ENCODE measurements at places on chromosomes 5 and 9.

DNA sequence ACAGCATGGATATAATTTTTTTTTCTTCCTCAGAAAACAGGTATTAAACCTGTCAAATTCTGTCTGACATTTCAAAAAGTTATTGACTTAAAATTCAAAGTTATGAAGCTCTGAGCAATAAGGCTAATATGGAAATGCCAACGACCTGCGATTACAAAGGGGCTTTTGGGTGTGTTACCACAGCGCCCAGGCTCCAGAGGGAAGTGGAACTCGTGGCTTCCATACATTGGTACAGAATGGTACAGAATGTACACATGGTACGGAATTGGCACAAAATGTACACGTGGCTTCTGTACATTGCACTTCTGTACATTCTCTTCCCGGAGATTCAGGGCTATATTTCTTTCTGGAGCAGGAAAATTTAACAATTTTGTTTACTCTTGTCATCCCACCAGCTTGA, 225.1 kb upstream of the TBCA start:
- DNase-seq: no peak

DNA sequence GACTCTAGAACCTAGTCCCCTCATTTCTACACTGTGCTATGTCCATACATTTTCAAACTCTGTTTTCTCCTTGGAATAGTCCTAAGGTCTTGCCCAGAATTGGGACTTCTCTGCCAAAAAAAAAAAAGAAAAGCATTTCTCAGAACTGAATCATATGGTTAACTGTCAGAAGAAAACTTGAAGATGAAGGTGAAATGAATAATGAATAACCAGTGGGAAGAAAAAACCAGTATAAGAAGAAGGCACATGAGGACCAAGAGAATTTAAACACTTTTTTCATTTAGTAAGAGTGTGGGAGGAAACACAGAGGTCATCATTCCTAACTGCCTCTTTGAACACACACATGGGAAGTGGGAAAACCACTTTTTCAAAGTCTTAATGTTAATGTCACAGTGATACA, 197.7 kb downstream of the PRELID2 start:
- no peak for DNase-seq

GRCh38 chr5:107687937-107688336, 17.2 kb upstream of the EFNA5 start:
- no peak for DNase-seq

- DNase-seq: no peak
Observed at GRCh38 chr5:127757576-127757975, 54.4 kb downstream of the CCDC192 start.

DNA sequence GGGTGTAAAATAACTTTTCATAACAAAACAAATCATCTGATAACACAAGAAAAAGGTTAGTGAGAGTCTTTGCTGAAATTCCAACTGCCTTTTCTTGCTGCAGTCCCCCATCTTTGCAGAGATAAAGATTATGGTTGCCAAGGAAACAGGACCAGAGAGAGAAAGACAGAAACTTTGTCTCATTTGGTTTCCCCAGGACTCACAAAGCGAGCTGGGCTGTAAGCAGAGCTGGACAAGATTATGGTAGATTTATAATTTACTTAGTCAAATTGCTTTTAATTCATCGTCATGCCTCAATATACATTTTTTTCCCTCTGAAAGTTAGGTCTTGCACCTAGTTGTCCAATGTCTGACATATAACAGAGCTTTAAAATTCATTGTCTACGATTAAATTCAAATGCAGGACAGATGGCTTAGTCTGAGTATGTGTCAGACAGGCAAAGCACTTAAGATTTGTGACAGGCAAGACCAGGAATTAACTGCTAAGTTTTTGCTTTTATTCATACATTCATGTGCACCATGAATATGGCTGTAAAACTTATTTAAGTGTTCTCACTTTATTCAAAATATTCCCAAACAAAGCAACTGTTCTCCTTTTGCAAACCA, 17.4 kb downstream of the ENC1 start:
- no peak for DNase-seq

GRCh38 chr9:113790093-113790492, 86.0 kb upstream of the ZNF618 start:
- DNase-seq: no peak

GRCh38 chr9:3285365-3286161, 240.2 kb downstream of the RFX3 start:
- no peak for DNase-seq

- DNase-seq: no peak
Observed at GRCh38 chr5:160651692-160652645, 200.0 kb downstream of the ATP10B start.

- DNase-seq: no peak
Observed at GRCh38 chr5:145463634-145464033, 371.5 kb downstream of the PRELID2 start.

DNA sequence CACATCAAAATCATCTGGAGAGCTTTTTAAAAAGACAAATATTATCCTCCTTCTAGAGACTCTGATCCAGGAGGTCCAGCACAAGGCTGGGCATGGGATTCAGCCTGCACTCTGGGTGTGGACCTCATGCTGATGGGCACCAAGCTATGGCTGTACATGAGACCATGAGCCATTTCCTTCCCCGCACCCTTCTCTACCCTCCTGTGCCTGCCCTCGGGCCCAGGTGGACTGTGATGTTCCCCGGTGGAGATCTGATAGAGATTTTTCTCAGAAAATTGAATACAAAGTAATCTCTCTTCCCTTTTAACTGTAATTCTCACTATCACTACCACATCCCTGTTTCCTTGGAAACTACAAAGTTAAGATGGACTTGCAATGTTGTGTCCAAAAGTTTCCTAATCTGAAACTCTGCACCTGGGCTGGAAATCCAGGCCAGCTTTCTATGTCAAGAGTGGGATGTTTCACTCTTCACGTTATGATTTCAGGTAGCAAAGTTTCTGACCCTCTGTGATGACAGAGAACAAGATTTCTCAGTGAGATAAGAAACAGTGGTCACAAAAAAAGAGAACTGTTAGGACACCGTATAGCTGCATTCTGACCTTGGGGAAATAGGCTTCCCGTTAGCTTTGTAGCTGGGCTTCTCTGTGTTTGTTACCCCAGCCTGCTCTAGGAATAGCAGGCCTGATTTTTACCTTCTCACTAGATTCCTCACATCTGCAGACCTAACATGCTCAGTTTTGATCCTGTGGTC, 11.5 kb downstream of the SFXN1 start:
- DNase-seq: no peak

GRCh38 chr5:83071286-83072051, 5.7 kb downstream of the TMEM167A start:
- DNase-seq: no peak

DNA sequence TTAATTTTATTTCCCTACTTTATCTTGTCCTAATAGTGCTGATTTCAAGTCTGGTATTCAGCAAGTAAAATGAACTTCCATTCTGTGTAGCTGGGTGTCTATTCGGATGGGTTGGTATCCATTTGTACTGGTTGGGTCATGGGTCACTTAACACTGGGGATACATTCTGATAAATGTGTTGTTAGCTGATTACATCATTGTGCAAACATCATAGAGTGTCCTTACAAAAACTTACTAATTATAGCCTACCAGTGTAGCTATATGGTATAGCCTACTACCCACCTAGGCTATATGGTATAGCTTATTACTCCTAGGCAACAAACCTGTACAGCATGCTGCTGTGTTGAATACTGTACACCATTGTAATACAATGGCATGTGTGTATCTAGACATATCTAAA, 1373.7 kb upstream of the DMAC1 start:
- no peak for DNase-seq

DNA sequence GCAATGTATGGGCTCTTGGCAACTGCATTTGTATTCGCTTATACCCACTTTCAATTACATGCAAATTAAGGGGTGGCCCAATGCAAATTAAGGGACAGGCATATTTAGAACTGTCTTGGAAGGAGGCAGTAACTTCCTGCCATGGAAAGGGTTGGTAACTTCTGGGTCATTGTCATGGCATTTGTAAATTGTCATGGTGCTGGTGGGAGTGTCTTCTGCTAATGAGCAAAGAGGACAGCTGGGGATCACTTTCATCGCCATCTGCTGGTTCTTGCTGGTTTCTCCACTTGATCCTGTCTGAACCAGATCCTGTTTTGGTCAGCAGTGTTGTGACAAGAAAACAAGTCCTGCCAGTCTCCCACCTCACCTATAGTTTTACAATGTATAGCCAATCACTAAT, 23.3 kb upstream of the UGT3A2 start:
- peak; percentile 31 for DNase-seq

GRCh38 chr5:113250341-113250953, 184.3 kb downstream of the TSSK1B start:
- no peak for DNase-seq

GRCh38 chr9:20191228-20191840, 402.5 kb upstream of the SLC24A2 start:
- no peak for DNase-seq

GRCh38 chr9:127112735-127113161, 9.7 kb downstream of the ANGPTL2 start:
- DNase-seq: no peak

- no peak for DNase-seq
Observed at GRCh38 chr9:24382566-24382965, 163.1 kb downstream of the IZUMO3 start.

- no peak for DNase-seq
Observed at GRCh38 chr5:128896675-128897074, 68.6 kb upstream of the SLC27A6 start.

DNA sequence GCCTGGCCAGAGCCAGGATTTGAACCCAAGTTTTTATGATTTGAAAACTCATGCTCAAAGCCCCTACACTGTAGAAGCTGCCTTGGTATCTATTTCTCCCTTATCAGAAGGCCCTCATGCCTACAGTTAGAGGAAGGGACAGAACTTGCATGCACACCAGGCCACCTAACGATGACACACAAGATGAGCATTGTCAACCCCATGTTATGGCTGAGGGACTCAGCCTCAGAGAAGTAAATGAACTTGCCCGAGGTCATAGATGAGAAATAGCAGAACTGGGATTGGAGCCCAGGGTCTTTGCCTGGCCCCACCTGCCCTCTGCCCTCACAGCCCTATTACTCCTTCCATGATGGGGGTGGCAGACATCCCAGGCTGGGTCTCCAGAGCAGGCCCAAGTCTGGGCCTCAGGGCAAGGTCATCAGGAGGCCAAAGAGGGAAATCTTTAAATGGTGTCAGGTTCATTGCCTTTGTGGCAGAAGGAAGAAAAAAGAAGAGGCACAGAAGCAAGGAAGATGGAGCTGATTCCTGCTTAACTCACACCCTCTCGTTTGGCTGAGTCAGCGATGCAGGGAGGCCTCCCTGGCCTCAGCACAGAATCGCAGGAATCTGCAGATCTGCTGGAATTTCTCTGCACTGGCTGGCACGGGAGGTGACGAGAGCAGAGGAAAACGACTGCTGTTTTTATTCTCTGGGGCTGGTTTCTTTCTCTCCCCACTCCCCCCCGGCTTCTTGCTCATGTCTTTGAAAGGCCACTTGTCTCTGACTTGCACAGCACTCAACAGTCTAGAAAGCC, 20.6 kb upstream of the CRB2 start:
- no peak for DNase-seq

DNA sequence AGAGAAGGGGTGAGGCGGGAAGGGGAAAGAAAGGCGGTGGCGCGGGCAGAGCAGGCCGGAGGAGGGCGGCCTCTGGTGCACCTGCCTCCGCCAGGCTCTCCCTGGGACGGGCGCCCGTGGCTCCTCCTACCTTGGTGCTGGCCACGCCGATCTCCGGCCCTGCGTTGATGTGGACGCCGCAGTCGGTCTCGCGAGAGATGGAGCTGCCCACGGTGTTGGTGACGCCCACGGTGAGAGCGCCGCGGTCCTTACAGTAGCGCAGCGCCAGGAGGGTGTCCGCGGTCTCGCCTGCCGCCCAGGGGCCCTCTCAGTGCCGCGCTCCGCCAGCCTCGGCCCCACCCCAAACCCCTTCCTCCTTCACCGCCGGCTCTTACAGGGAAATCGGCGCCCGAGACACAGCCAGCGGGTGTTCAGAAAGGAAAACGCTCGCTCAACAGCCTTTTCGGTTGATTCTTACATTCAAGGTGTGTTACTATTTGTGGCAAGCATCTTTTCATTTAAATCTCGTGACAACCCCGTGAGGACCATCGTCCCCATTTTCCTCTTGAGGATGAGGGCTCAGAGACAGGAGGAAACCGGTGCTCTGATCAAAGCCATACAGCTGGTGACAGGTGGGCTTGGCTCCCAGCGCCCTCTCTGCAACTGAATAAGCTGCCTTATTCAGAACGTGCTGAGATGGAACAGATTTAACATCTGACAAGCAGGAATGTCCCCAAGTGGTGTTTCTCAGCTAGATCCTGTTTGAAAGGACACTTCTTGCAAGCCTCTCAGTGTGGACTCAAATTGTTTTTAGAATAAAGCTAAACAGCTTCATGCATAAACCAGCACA, 22.0 kb upstream of the MAPK9 start:
- peak; percentile 90 for DNase-seq

- DNase-seq: no peak
Observed at GRCh38 chr5:2112173-2113025, 229.7 kb upstream of the IRX4 start.

- DNase-seq: peak; percentile 47
Observed at GRCh38 chr5:5881294-5881693, 458.8 kb downstream of the ICE1 start.

- no peak for DNase-seq
Observed at GRCh38 chr5:151663617-151664293, 23.0 kb downstream of the SPARC start.

- DNase-seq: no peak
Observed at GRCh38 chr5:124655251-124655917, 91.1 kb downstream of the ZNF608 start.

- DNase-seq: no peak
Observed at GRCh38 chr5:8949908-8950307, 596.0 kb downstream of the SEMA5A start.

DNA sequence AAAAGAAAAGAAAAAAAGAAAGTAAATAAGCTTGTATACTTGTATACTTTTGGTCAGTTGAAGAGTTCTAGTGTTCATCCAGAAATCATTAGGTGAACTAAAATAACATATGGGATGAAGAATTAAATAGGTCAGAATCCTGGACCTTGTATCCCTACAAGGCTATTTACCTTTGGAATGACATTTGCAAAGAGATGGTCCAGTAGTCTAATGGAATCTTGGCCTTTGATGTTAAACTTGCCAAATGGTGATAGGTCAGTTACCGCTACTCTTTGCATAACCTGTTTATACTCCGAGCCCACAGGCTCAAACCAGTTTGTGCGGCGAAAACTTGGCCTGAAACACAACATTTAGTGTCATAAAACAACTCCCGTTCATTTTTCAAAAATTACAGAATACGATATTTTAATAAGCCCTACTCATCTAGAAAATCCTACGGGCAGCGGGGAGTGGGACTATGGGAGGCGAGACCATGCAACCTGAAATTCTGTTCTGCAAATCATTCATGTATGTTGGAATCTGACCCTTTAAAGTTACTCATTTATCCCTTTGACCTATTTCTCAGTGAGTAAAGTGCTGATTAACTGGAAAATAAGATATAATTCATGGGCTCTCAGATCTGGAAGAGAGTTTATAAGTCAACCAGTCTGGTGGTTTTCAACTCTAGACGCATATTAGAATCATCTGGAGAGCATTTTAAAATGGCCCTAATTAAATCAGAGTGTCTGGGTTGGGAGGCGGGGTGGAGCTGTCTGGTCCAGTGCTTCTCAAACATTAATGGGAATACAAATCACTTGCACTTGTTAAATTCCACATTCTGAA, 38.6 kb downstream of the DMGDH start:
- DNase-seq: peak; percentile 36
